CD4-positive, alpha-beta T cell treated with Interleukin-15 for 4 hours (primary cell): ENCODE measurements at places on chromosomes 2 and 18.

- peak; percentile 63 for DNase-seq
Observed at GRCh38 chr2:98634406-98635092, 26.2 kb downstream of the UNC50 start.

- no peak for DNase-seq
Observed at GRCh38 chr2:181862583-181863281, 28.8 kb upstream of the ITPRID2 start.

GRCh38 chr2:80380736-80381135, 76.2 kb upstream of the LRRTM1 start:
- DNase-seq: no peak

DNA sequence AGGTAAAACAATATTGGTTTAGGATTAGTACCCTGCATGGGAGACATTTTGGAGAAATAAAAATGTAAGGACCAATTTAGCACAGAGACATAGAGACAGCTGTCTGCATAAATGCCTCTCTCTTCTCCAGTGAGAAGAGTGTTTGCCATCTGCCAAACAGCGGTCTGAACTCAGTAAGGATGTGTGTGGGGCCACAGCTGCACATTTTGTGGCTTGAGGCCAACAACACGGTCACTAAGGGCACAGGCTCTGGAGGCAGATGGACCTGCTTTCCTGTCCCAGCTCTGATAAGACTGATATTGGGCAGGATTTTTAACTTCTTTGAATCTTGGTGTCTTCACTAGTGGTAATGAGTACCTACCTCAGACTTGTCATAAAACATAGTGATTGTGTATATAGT, 10.2 kb downstream of the ZBTB14 start:
- DNase-seq: no peak

GRCh38 chr18:56330366-56331110, 307.9 kb downstream of the TXNL1 start:
- DNase-seq: no peak

DNA sequence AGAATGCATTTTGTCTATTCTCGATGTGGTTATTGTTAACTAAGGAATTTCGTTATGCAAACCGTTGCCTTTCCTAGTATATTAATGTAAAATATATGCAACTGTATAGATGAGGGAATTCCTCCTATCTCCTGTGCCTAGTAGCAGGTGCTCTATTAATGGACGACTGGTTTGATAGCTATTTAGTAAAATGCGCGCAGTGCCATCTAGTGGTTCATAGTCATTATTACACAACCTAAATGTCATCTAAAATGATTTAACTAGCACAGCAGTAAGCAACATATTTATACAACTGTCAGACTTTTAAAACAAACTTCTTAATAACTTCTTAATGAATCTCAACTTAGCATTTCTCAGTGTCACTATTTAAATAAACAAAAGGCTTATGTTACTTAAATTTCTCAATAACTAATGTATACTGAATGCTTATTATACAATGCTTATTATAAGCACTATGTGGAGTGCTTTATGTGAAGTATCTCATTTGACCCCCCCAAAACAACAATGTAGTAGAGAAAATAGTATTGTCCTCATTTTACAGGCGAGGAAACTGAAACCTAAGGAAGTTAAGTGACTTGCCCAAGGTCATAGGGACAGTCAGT, 77.9 kb downstream of the DTNA start:
- peak; percentile 48 for DNase-seq

- DNase-seq: no peak
Observed at GRCh38 chr2:11430729-11431128, 35.2 kb downstream of the E2F6 start.

GRCh38 chr2:217905395-217905794, 97.4 kb downstream of the TNS1 start:
- DNase-seq: no peak

DNA sequence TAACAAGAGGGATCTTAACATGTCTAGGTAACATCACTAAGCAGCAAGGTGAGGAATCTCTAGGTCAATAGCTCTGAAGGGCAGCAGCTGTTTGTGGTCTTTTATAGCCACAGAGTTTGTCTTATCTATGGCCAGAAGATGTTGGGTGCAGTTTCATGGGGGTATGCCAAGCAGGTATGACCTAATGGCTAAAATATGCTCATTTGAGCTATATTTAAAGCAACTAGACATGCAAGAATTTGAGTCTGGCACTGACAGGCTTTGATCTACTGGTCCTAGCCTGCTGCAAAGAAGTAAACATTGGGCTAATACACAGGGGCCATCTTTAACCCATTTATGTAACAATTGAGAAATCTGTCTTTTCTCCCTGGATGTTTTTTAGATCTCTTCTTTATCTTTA, 13.9 kb upstream of the UGP2 start:
- no peak for DNase-seq

GRCh38 chr2:197929008-197929885, 124.9 kb downstream of the PLCL1 start:
- DNase-seq: no peak

GRCh38 chr2:158732573-158733429, 62.3 kb upstream of the DAPL1 start:
- no peak for DNase-seq

DNA sequence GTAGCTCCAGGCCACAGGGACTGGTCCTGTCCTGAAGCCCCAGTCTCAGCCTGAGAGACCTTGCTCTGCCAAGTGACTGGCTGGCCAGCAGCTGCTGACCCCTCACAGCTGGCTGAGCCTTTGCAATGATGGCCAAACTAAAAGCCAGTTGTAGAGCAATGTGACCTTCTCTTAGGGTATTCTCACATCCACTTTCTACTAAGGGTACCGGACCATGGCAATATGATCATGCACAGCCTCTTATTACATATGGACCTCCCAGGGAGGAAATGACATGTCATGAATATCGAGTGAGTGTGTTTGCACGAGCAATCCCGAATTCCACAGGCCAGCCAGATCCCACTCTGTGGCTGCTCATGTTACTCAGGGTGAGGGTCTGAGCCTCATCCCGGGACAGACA, 213.9 kb downstream of the VAPA start:
- no peak for DNase-seq

GRCh38 chr2:149906886-149907285, 319.3 kb upstream of the MMADHC start:
- DNase-seq: no peak

GRCh38 chr2:3662239-3662638, 4.2 kb downstream of the ALLC start:
- DNase-seq: no peak

GRCh38 chr2:127086990-127087790, 19.8 kb downstream of the BIN1 start:
- no peak for DNase-seq

DNA sequence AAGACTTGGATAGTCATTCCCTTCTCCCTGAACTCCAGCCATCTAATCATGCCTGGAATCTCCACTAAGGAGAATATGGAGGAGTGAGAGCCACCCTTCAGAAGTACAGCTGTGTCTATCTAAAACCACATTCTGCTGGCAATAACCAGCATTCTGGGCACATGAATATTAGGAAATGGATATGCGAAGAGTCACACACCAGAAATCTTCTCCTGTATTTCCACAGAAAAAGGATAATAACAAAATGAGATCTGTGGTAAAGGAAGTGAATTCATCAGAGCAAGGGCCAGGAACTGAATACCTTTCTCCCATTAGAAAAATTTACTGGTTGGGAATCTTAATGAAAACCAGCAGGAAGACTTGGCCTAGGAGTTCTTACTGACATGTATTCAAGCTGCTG, 218.8 kb downstream of the SCG2 start:
- no peak for DNase-seq

DNA sequence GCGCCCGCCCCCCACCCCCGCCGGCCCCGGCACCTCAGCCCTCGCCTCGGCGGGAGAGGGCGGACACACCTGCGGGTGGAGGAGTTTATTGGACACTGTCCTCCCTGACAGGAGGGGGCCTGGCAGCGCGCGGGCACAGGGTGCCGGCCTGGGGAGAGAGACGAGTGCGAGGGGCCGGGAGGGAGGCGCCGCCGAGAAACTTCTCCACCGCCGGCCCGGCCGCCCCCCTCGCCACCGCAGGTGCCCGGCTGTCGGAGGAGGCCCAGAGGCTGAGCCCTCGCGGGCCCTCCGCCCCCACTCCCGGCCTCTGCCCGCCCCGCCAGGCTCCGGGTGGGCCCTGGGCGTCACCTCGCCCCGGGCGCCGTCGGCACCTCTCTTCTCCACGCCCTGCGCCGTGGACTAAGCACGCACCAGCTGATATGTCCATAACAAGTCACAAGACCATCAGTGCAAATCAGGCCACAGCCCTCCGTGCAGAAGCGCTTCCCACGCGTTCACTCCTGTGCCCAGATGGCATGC, 311.3 kb downstream of the CELF4 start:
- DNase-seq: no peak

DNA sequence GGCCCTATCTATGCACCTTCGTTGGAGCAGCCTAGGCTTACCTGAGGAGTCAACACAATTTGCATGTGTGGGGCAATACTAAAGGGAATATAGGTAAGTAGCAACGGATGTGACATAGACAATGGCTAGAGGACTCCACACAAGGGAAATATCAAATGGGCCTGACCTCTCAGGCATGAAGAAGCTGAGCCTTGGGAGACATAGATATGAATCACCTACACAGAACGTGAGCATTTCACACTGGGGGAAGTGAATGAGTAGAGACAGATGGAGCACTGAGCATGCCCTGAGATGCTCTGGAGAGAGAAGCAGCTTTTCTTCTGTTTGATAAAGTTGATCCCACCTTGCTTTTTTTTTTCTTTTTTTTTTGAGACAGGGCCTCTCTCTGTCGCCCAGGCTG, 97.9 kb downstream of the ATL2 start:
- DNase-seq: no peak

- no peak for DNase-seq
Observed at GRCh38 chr2:127783101-127783500, 27.9 kb downstream of the WDR33 start.

GRCh38 chr2:224934526-224935188, 107.6 kb downstream of the DOCK10 start:
- DNase-seq: no peak

- no peak for DNase-seq
Observed at GRCh38 chr2:237350597-237350996, 63.4 kb downstream of the COL6A3 start.

DNA sequence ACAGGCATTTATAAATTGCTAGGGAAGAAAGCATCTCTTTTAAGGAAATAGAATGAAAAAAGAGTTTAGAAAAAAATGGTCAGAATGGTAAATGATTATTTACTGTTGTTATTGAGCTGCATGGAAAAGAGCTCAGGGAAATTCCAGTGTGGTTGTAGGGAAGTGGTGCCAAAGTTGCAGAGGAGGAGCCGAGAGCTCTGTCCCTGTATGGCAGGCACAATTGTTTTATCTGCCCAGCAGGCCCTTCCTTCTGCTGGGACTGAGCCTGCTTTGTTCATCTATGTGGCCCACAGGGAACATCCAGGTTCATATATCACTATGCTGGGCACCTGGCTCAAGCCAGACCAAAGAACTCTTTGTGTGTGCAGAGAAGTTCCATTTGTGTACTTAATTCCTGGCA, 80.8 kb upstream of the AGAP1 start:
- DNase-seq: no peak

- DNase-seq: no peak
Observed at GRCh38 chr18:79863161-79864005, 65.6 kb downstream of the KCNG2 start.

GRCh38 chr2:20192781-20193180, 32.1 kb downstream of the SDC1 start:
- no peak for DNase-seq

DNA sequence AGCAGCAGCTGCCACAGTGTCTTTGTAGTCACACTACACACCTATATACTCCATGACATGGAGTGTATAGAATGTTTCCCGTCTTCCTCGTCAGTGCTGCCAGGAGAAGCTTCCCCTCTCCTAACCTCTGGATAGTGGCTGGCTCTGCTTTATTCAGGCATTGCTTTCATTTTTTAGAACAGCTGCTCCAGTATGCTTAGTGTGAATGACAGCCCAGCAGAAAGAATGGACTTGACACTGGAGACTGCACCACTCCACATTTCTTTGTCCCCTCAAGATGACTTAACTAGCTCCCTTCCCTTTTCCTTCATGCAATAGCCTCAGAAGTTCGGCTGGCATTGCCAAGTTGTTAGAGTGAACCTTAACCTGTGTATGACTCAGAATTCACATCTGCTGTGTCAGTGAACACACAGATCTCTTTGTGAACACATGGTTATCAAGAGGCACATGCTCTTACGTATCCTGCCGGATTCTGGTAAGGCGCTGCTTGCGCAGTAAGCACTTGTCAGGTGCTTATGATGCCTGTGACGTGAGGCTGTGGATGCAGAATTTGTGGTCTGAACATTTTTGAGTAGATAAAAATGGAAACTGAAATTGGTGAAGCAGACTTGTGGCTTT, 73.9 kb downstream of the NEDD4L start:
- DNase-seq: no peak

DNA sequence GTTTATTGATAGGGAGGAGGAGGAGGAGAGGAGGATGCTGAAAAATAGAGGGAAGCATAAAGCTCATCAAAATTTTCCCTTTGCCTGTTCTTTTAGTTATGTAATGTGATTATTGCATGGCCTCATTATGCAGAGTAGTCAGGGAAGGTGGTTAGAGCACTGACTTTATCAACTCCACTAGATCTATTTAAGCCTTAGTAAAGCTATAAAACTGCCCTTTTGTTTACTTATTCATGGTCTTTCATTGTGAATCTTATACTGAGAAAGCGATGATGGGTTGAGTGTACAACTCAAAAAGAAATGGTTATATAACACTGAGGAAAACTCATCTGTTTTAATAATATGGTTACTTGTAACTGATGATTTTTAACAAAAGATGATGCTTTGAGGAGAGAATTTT, 81.7 kb downstream of the MAP4K4 start:
- DNase-seq: no peak

GRCh38 chr2:237885931-237886684, 26.7 kb downstream of the RAMP1 start:
- DNase-seq: no peak

DNA sequence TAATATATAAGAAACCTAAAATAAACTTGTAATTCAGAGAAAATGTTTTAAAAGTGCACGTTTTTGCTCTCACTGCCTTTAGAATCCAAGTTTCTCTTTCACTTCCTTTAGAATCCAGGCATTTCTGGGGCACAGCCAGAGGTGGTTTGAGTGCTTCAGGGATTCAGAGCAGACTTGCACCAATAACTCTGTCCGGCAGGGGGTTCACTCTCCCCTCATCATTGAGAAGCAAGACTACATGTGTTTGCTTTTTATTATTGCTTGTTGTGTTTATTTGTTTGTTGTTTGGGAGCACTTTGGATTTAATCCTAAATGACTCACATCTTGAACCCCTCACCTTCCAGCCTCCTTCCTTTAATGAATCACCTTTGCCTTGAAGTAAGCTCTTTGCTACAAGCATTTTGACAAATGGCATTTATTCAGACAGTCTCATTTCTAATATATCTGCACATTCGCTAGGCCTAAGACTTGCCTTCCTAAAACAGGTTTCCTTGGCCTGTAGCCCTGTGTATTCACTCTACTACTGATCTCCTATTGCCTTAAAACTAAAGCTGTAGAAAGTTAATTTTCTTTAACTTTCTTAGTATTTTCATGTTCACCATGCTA, 233.5 kb upstream of the ATP5MC3 start:
- DNase-seq: peak; percentile 2
